ENCODE measurements at places on chromosomes 7 and 10.

- DNase-seq, result no peak
These were observed 23.5 kb downstream of the GATA3 start for GRCh38 chr10:8078027-8078426.

DNA sequence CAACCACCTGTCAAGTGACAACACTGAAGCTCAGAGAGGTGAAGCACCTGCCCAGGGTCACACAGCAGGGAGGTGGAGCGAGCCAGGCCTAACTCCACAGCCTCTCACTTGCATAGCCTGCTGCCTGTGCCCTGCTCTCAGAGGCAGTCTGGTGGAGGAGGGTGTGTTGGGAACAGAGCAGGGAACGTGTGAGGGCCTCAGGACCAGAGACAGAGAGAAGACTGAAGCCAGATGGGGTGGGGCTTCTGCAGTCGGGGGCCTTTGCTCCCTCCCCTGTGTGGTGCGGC is 114.0 kb downstream of the PTPN20 start:
- DNase-seq, result no peak

DNA sequence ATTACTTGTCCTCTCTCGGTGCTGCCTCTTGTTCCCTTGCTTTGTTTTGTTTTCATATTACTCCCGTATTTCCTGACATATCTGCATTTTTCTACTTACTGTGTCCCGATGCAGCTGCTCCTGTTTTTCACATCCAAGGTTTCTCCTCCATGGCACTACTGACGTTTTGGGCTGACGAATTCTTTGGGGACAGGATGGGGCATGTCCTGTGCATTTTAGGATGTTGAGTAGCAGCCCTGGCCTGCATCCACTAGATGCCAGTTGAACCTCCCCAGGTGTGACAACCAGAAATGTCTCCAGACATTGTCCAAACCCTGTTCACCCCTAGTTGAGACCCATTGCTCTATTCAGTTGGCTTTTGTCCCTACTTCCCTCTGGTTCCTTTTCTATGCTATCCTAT is 12.4 kb downstream of the ZNF789 start:
- DNase-seq, result no peak

DNA sequence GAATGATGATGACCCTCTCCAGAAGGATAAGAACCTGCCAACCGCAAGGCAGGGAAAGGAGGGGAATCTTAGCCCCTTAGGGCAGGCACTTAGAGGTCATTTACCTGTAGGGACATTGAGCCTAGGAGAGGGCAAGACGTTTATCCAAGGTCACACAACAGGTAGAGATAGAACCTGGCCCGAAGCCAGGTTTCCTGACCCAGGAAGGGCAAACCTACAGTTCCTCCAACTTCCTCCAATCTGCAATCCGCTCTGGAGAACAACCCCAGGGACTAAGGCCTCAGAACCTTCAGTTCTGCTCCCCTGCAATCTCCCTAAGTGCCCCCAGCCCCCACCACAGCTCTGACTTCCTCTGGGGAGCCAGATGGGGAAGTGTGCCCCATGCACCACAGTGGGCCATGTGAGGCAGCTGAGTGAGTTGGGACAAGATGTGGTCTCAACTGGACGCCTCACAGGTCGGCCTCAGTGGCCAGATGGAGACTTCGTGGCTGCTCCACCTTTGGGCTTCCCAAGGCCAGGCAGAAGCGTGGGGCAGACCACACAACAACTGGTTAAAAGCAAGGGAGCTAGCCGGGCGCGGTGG is 1.4 kb upstream of the PSAP start:
- DNase-seq, result no peak

GRCh38 chr10:27297844-27298521 is 57.4 kb upstream of the ACBD5 start:
- DNase-seq, result no peak

DNA sequence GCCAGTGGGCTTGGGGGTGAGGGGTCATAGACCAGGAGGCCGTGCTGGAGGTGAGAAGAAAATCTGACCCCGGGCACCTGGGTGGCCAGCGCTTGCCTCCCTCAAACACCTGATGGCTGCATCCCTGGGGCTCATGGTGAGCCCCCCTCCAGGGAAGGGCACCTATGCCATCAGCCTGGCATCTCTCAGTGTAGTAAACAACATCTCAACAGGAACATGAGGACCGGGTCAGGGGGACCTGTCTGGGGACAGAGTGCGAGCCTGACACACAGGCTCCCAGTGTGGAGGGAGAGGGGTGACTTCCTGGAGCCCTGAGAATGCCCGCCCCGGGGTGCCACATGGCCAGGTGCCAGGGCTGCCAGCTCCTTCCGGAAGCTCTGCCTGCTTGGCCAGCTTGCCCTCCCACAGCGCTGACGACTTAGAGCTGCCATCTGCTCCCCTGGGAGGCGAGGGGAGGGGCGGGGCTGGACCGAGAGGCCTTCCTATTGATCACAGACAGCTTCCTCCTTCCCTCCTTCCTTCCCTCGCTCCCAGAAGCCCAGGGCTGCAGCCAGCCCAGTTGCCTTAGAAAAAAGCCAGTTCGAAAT is 12.3 kb downstream of the STX1A start:
- peak; percentile 49 for DNase-seq

DNA sequence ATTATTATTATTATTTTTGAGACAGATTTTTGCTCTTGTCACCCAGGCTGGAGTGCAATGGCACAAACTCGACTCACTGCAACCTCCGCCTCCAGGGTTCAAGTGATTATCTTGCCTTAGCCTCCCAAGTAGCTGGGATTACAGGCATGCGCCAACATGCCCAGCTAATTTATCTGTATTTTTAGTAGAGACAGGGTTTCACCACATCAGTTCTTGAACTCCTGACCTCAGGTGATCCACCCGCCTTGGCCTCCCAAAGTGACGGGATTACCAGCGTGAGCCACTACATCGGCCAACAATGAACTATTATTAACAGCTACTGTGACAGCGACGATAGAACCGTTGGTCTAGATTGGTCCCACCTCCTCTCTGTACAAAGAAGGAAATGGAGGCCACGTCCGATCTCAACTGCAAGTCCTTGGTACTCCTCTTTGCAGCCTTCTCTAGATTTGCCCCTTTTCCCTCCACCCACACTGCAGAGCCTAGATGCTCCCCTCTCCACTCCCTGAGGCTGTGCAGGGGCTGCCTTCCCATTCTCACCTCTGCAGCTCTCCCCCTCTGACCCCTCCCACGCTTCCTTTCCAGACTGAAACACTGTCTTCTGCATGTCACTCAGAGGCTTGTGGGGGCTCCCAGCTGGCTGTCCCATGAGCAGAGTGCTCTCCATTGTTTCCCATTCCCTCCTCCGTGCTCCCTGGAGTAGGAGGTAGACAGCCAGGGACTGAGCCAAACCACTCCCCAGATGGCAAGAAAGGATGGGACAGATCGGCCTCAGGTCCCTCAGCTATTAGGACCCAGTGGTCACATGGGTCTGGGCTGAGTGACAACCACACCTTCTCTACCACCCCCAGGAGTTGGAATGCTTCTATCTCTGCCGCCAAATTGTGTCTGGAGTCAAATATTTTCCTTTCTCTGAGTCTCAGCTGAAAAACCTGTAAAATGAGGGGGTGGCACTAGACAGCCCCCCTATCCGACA is 2.3 kb downstream of the LOXL4 start:
- no peak for DNase-seq

DNA sequence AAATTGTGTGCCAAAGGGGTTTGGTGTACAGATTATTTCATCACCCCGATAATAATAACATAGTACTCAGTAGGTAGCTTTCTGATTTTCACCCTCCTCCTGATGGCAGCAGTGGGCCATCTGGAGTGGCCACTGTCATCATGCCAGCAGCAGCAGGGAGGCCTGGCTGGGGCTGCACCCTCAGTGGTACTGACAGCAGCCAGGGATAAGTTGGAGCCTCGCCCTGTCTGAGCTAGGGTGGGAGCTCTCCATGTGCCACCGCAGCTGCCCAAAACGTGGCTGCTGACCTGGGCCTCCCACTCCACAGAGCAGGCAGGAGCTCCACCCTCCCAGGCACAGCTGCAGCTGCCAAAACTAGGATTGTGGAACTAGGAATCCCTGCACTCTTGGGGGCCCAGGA is 700.8 kb upstream of the KCND2 start:
- no peak for DNase-seq

DNA sequence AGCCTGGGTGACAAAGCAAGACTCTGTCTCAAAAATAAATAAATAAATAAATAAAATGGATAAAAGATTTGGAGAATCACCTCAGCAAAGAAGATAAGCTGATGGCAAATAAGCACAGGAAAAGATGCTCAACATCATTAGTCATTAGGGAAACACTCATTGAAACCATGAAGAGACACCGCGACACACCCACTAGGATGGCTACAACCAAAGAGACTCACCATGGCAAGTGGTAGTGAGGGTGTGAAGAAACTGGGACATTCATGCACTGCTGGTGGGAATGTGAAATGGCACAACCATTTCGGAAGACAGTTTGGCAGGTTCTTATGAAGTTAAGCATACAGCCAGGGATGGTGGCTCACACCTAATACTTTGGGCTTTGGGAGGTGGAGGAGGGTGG is 37.8 kb upstream of the FXYD4 start:
- no peak for DNase-seq

GRCh38 chr10:132429281-132430230 is 32.6 kb downstream of the PWWP2B start:
- no peak for DNase-seq

- DNase-seq, result no peak
These were observed 84.3 kb upstream of the MPP7 start for GRCh38 chr10:28387140-28387539.

DNA sequence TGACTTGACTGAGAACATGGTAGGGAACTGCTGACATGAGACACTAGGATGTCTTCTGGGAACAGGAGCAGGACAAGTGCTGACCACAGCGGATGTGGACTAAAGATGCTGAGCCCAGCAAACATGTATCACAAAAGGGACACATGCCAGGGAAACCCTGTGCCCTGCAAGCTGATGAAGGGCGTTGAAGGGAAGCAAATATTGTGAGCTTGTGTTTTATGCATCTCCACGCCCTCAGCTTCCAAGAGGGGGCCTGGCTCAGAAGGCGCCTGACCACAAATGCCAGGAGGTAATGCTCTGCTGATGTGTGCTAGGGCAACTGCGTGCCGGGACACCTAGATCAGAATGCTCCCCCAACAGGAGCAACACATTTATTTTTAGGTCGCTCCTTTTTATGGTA is 207.3 kb downstream of the CXCL12 start:
- DNase-seq, result no peak

- DNase-seq, result no peak
These were observed 15.3 kb downstream of the KCNH2 start for GRCh38 chr7:150962553-150963399.

DNA sequence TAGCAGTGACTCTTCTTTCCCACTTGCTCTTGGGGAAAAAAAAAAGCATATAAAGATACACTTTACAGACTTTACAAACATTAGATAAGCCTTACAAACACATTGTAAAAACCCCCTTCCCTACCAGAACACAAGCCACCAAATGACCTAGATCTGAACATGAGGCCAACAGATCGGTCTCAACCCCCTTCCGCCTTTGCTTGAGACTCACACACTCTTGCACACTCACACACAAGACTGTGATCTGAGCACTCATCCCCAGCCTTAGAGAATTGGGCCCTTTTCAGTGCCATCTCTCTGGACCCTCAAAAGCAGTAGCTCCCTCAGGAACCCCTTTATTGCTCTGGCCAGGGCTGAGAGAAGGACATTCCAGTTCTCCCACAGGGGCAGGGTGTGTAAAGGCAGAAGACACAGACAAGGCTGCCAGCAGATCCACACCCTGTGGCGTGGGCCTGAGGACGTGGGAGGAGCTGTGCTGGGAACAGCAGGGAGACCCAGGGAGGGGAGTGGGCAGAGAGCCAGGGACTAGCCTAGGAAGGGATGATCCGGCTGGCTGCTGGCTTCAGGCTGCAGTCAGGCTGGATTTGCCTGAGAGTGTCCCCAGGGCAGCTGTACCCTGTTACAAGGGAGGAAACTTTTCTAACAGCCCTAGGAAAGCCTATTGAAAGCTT is 206.7 kb downstream of the KIAA1217 start:
- DNase-seq, result no peak

- peak; percentile 31 for DNase-seq
These were observed 189.6 kb downstream of the COBL start for GRCh38 chr7:51126813-51127617.

DNA sequence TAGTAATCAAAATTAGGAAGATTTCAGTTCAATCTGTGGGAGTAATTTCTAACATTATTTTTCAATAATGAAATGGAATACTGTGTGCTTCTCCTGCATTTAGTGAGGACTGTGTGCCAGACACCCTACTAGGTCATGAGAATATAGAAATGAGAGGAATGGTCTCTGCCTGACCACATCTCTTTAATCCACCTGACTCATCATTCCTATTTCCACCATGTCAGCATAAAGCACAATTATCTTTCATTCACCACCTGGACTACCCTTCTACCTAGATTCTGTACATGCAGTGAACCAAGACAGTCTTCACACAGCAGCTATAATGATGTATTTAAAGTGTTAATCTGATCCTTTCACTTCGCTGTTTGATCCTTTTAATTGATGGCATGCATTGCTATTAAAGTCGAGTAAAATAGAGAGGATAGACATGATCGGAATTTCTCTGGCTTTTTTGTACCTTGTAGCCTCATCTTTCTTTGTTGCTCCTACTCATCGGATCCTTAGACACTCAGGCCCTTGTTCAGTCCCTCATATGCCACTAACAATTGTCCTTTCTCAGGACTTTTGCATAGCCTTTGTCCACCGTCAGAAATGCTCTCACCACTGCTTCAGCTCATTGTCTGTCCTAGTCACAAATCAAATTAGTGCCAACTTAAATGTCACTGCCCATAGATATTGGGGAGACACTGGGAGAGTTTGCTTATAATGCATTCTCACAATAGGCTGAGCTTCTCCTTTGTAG is 1037.1 kb downstream of the REEP3 start:
- no peak for DNase-seq

- no peak for DNase-seq
These were observed 141.2 kb downstream of the MLLT10 start for GRCh38 chr10:21675157-21675796.

GRCh38 chr7:10463701-10464100 is 510.0 kb upstream of the PHF14 start:
- no peak for DNase-seq

DNA sequence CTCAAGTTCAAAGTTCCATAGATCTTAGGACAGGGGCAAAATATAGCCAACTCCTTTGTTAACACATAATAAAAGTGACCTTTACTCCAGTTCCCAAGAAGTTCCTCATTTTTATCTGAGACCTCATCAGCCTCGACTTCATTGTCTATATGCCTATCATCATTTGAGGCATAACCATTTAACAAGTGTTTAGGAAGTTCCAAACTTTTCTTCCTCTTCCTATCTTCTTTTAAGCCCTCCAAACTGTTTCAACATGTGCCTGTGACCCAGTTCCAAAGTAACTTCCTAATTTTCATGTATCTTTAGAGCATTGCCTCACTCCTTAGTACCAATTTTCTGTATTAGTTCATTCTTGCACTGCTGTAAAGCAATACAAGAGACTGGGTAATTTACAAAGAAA is 569.1 kb downstream of the ANKRD7 start:
- no peak for DNase-seq

GRCh38 chr7:127348247-127348631 is 44.3 kb downstream of the ZNF800 start:
- no peak for DNase-seq

DNA sequence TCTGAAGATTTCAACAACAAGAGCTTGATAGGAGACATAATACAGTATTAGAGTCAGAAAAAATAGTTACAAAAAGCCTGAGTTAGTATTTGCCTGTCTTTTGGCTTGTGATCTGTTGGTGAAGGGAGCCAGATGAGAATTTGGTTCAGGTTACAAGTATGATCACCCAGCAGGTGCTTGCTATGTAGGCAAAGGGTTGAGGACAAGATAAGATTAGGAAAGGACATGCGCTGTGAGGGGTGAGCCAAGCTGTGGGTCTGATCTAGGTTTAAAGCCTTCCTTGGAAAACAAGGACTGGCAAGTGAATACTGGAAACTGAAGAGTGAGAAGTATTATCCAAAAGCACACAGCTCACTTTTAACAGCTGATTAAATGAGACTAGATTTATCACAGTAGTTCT is 28.7 kb upstream of the CD36 start:
- no peak for DNase-seq

All from H1 (cell line).